ENCODE measurements at places on chromosomes 4 and X.

- DNase-seq: no peak
These were observed 43.7 kb downstream of the SLC10A7 start for GRCh38 chr4:146478009-146478408.

- DNase-seq: no peak
These were observed 429.2 kb upstream of the TRAM1L1 start for GRCh38 chr4:117514391-117515175.

DNA sequence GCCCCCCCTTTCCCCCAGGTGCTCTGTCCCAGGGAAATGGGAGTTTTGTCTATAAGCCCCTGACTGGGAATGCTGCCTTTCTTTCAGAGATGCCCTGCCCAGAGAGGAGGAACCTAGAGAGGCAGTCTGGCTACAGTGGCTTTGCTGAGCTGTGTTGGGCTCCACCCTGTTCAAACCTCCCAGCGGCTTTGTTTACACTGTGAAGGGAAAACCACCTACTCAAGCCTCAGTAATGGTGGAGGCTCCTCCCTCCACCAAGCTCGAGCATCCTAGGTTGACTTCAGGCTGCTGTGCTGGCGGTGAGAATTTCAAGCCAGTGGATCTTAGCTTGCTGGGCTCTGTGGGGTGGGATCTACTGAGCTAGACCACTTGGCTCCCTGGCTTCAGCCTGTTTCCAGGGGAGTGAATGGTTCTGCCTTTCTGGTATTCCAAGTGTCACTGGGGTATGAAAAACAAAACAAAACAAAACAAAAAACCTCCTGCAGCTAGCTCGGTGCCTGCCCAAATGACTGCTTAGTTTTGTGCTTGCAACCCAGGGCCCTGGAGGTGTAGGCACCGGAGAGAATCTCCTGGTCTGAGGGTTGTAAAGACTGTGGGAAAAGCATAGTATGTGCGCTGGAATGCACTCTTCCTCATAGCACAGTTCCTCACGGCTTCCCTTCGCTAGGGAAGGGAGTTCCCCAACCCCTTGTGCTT lies 41.7 kb downstream of the ITM2A start:
- no peak for DNase-seq

DNA sequence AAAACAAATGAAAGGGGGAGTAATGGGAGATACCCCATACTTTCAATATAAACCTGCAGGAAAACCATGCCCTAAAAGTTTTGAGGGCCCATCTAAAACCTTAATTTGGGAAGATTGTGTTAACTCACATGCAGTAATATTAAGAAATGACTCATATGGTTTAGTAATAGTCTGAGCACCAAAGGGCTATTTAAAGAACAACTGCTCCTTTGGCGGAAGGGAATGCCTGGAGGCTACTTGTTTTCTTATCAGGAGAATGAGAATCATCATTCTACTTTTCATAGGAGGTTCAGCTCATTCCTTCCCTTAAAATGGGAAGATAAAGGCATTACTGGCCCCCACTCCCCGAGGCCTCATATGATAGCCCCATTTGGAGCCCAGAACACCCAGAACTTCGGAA lies 47.6 kb downstream of the SPIN3 start:
- DNase-seq: no peak

GRCh38 chr4:118325431-118325830 lies 27.4 kb downstream of the PRSS12 start:
- no peak for DNase-seq

DNA sequence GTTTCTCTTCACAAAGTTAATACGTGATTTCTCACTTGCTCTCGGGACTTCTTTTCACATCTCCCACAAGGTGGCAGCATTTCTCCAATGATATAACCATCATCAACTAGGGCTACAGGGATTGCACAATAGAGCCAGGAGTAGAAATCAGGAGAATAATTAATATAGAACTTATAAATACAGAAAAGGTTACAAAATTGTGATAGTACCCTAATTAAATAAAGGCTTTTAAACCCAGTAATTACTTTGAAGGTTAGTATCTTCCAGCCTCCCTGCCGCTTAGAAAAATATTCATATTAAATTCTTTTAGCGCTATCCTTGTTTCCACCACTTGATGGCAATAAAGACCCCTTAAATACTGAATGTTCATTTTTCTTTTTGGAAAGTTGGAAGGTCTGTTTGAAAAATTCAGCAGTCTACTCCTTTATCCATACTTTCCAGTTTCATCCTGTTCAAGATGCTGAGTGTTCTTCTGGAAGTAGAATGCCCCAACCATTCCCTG lies 65.8 kb downstream of the RASGEF1B start:
- peak; percentile 67 for DNase-seq

DNA sequence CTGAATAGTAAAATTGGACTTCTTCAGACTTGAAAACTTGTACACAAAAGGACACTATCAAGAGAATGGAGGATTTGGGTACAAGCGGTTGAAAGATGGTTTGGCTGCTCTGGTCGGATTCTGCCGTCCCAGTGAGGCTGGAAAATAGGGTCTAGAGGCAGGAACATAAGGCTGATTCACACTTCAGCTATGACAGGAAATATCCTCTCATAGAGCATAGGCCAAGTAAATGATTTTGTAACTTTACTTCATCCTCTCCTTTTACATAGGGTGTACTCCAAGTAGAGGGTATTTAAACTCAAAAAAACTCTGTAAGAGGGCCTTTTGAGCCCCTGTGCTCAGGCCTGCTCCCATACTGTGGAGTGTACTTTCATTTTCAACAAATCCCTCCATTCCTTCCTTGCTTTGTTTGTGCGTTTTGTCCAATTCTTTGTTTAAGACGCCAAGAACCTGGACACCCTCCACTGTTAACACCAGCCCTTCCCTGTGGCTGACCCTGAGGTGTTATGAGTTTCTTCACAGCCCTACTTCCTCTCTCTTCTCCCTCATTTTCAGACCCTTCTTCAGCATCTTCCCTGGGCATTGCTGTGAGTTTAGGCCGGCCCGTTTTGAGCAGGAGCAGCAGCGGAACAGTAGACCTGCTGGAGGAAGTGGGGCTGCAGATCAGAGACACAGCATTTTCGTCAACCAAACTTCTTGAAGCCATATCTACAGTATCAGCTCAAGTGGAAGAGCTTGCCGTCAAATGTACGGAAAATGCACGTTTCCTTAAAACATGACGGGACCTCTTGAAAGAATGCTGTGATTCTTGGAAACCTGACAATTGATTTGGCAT lies 7.2 kb downstream of the PGAM4 start:
- DNase-seq: no peak

DNA sequence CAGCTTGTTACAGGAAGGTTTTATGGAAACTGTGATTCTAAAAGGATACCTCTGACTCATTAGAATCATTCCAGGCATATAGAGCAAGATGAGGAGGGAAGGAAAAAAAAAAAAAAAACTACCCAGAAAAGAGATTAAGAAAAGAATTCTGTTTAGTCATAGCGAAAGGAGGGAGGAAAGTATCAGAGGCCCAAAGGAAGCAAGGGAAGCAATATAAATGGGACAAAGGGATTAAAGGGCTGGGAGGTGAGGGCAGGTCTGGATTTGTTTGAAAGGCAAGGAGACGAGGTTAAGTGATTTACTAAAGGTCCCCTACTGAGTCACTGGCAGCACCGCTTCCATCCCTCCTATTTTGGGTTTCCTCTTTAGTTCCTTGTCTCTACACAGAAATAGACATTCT lies 88.6 kb upstream of the IL1RAPL1 start:
- no peak for DNase-seq

DNA sequence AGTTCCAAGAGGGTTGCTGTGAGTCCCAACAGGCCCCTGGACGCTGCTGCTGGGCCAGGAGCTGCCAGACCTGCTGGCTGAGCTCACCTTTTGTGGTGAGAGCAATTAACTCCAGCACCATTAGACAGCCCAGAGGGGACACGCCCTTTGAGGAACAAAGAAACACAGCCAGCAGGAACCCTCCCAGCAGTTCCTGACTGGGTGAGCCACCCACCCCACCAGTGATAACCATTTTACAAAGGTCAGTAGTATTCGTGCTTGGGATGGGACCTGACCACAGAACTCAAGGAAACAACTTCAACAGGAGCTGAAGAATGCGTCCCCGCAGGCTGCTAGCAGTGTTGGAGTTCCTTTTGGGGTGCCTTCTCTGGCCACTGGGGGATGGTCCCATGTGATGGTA lies 38.8 kb upstream of the AFAP1 start:
- DNase-seq: no peak

DNA sequence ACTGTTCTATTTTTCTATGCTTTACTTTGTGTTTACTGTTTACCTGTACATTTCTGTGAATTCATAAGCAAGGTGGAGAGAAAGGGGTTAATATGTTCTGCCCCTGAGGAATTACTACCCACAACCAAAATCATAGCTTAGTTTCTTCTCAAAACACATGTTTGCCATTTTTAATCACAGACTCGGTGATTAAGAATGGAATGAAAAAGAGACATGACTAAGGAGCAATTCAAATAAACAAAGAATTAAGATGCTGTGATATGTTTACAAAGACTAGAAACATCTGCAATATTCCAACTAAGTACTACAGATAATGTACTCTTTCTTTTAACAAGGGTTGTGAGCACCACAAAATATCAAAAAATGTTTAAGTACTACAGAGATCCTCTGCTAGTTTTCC lies 11.7 kb upstream of the FAT4 start:
- no peak for DNase-seq

- no peak for DNase-seq
These were observed 352.3 kb downstream of the PDGFC start for GRCh38 chr4:156619154-156619934.

- DNase-seq: no peak
These were observed 61.4 kb upstream of the PJA1 start for GRCh38 chrX:69226459-69227158.

DNA sequence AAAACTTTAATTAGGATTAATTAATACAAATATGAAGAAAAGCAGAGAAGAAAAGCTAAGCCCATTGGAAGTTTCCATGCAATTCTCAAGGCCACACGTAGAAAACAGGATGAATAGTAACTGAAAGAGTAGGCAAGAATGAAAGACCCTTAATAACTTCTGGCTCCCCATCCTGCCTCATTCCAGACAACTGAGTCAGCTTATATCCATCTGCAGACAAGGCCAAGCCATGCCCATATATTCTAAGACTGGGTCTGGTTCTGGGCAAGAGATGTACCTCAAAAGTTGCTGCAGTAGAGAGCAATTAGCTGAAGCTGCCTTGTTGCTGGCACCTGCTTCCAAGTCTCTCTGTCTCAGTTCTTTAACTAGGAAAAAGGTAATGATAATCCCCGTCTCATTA lies 244.1 kb downstream of the GPC3 start:
- DNase-seq: no peak

- DNase-seq: no peak
These were observed 552.7 kb downstream of the RAPGEF2 start for GRCh38 chr4:159655547-159655946.

DNA sequence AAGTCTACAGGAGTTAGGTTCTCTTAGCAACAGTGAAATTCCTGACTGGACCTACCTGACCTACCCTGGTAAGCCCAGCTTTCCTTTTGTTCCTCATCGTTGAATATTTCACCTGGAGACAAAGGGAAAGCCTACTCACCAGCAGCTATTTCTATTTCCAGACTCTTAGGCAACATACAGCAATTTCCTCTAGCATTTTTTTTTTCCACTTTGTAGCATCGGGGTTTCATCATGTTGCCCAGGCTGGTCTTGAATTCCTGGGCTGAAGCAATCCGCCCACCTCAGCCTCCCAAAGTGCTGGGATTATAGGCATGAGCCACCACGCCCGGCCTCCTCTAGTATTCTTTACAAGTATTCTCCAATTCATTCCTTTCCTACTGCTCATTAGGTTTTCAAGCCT lies 6.8 kb upstream of the S100G start:
- DNase-seq: no peak

DNA sequence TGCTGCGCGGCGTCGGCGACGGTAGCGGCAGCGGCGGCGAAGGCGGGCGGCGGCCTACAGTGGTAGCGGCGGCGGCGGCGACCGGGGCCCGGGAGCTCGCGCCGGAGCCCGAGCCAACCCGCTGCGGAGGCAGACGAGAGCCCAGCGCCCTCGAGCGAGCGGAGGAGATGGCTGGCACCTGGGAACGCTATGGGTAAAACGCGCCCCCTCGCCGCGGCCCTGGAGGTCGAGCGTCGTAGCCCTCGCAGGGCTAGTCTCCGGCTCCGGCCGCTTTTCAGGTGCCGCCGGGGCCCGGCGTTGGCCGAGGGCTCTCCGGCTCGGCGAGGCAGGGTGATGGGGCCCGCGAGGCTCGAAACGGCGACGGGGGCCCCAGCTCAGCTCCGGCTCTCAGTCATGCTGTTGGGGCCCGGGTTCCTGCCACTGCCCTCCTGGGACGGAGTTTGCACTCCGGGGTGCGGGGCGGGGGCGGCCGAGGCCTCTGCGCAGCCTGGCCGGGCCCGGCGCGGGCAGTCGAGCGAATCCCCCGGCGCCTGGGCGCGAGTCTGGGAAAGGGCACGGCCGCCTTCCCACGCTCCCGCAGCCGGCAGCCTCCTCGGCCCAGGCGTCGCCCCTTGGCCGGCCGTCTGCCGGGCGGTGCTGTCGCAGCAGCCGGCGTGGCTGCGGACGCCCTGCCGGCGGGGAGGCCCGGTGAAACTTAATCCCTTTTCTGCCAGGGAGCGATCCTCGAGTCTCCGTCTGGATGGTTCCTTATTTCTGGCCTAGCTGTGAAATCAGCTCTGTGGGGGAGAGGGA lies 768 bp downstream of the MID2 start:
- peak; percentile 24 for DNase-seq

- DNase-seq: no peak
These were observed 55.7 kb downstream of the SPANXN3 start for GRCh38 chrX:143461606-143462005.

GRCh38 chr4:151315212-151315886 lies 10.1 kb downstream of the SH3D19 start:
- DNase-seq: no peak

DNA sequence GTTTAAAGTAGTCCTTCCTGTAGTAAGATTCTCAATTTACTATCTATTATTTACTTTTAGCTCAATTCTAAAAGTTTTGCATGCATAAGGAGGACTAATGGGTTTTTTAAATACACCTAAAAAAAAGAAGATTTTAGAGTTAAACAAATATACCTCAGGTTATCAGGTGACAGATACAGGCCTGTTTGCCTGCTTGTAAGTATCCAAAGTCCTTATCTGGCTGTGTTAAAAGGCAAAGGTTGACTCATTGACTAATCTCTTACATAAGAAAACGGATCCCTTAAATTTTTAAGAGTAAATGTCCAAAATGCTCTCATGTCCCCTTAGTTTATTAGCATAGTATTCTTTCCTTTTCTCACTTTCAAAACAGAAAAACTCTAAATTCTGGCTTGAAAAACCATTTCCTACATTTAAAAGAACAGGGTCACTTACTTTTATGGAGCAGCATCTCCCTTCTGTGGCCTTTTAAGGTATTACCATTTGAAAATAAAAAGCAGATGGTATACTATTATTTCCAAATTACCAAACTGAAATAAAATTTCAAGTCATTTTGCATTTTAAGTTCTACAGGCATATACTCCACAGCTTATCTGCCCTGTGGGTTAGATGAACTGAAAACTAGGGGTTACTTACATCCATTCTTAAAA lies 4.5 kb downstream of the CBR4 start:
- no peak for DNase-seq

GRCh38 chrX:95728446-95728845 lies 956.2 kb upstream of the DIAPH2 start:
- no peak for DNase-seq

DNA sequence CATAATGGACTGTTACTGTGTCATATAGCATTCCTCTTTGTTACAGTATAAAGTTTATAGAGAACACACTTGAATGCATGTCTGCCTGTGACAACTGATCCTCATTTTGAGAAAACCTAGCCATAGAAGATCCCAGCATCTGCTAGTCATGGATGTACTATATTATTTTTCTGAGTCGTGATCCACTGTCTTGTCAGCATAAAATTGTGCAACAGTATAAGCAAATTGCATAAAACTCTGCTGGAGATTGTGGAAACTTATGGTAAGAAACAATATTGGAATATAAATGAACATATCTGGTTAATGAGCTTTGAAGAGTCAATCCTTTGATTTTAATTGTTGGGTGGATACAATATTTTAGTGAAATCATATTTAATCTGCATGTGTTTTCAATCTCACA lies 3.6 kb downstream of the NEIL3 start:
- DNase-seq: no peak
